ENCODE measurements at places on chromosomes 11 and 22.

- DNase-seq: no peak
Measured at GRCh38 chr11:9385327-9385899, 961 bp downstream of the IPO7 start.

- no peak for DNase-seq
Measured at GRCh38 chr11:95734009-95734572, 55.5 kb downstream of the FAM76B start.

- DNase-seq: no peak
Measured at GRCh38 chr11:44572884-44573283, 7.4 kb downstream of the CD82 start.

DNA sequence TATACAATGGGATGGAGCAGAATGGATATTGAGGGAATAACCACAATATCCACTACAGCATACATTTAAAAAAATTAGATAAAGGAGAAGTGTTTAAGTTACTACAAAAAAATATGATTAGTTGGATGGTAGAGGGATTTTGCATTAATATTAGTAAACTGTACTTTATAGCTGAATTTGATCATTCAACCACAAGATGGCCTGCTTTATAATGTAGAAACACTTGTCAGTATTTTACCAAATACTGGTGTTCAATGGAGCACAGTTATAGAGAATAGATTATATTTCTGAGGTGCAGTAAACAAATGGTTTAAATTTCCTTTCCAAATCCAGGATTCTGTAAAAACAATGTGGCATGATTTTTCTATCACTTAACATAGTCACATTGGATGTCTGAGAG is 818.8 kb upstream of the CHORDC1 start:
- DNase-seq: no peak

- DNase-seq: no peak
Measured at GRCh38 chr11:1471736-1472135, 14.8 kb downstream of the MOB2 start.

GRCh38 chr11:19673924-19674729 is 38.5 kb upstream of the NAV2 start:
- DNase-seq: no peak

- no peak for DNase-seq
Measured at GRCh38 chr22:20552443-20553401, 45.3 kb downstream of the MED15 start.

GRCh38 chr22:42643634-42644421 is 3.4 kb upstream of the ATP5MGL start:
- DNase-seq: no peak

- no peak for DNase-seq
Measured at GRCh38 chr22:25496396-25497064, 67.9 kb upstream of the GRK3 start.

- DNase-seq: no peak
Measured at GRCh38 chr11:127330044-127330443, 329.5 kb upstream of the KIRREL3 start.

GRCh38 chr11:15307619-15308024 is 192.9 kb downstream of the INSC start:
- no peak for DNase-seq

- no peak for DNase-seq
Measured at GRCh38 chr22:39789788-39790187, 103.8 kb downstream of the ENTHD1 start.

GRCh38 chr11:69455969-69456368 is 25.5 kb upstream of the LINC01488 start:
- no peak for DNase-seq

DNA sequence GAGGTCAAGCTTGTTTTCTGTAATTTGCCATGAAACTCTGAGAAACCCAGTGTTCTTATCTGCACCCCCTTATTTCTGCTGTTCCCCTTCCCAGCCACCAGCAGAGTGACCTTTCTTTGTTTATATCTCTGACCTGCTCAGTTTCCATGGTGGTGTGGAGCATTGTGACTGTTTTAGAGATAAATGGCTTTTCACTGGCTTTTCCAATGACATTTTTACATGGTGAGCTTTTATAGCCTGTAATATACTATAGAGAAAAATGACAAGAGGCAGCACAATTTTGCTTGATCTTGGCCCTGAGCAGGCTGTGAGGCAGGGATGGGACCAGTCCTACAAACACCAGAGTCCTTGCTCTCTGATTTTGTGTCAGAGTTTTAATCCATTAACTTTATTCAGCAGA is 233.9 kb downstream of the FAT3 start:
- DNase-seq: no peak

DNA sequence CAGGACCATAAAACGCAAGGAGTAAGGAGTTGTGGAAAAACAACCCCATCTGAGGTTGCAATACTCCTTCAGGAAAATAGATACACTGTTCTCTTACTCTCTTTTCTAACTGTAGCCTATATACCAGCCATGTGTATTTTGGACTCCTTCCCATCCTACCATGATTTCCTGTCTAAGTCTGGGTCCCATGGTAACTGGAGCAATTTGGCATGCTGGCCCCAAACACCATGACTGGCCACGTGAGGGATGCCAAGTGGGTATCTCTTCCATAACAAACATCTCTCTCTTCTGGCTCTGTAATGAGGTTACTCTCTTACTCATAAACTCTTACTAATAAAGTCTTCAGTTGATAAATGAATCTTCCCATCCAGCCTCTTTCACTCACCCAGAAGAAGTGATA is 26.5 kb downstream of the ABTB2 start:
- no peak for DNase-seq

DNA sequence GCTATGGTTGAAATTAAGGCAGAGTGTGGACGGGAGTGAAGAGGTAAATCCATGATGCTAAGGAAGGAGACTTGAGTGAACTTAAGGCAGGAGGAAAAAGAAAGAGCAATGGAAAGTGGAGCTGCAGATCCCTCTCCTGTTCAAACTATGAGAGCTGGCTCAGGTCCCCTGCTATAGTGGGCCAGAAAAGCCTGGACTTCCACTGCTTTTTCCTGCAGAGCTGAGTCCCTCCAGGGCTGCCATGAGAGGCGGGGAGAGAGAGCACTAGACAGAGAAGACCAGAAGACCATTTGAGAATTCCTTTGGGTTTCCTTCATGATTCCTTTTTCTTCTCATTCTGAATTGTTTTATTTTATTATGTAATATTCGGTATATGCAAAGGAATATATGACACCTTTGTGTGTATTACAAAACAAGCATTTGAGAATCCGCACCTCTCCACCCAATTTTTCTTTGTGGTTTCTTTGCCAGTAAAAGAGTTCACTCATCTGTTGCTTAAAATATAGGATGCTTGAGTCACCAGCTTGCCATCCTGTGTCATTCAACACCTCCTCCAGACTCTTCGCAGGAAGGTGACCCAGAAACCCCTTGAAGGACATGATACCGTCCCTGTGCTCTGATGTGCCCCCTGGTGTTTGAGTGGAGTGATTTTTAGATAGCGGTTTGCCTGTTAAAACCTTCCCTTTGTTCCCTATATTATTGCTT is 24.4 kb downstream of the SREBF2 start:
- peak; percentile 89 for DNase-seq

DNA sequence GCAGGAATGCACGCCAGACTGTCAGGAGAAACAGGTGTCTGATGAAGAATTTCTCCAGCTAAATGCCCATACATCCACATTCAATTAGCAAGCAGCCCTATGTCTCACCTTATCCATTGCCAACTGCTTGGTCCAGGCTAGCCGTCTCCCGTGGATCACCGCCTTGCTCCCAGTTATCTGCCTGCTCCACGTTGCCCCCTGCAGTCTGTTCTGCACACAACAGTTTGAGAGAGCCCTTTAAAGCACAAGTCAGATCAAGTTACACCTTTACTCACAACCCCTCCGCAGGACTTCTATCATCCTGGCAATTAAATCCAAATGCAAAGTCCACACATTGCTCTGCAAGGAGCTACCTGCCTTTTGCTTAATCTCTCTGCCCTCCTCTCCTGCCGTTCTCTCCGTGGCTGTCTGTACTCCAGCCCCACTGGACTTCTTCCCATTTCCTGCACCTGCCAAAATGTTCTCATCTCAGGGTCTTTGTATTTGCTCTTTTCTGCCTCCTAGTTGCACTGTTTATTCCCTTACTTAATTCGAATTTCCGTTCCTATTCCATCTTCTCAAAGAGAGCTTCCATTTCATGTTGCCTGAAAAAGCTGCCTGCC is 185.3 kb upstream of the LARGE1 start:
- no peak for DNase-seq

DNA sequence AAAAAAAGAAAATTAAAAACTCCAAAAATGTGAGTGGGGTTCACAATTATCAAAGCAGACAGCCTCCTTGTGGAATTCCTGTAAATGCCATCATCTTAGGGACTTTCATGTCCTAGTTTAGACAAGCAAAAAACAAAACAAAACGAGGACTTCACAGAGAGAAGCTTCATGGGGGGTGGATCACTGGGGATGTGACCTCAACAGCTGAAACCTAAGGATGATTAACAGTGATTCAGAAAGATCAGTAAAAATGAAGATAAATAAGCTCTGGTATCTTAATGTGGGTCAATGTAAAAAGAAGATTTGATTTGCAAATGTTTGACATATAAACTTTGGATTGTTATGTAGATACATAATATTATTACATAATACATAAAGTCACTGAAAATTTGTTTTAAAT is 8.1 kb upstream of the OR10W1 start:
- no peak for DNase-seq

- DNase-seq: no peak
Measured at GRCh38 chr11:60370811-60371298, 7.5 kb upstream of the MS4A7 start.

DNA sequence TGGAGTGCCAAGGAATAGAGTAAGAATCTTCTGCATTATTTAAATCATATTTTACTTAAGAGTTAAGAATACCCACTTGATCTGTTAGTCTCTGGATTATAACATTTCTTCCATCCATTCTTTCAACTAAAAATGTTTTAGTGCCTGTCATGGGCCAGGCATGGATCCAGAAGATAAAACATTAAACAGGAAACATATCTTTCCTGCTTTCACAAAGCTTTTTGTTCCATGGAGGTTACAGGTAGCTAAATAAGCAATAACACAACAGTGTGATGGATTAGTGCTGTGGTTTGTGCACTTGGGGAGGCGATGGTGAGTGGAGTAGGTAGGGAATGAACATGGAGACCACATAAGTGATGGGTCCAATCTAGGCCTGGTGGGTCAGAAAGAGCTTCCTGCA is 258.5 kb downstream of the DDX10 start:
- no peak for DNase-seq

DNA sequence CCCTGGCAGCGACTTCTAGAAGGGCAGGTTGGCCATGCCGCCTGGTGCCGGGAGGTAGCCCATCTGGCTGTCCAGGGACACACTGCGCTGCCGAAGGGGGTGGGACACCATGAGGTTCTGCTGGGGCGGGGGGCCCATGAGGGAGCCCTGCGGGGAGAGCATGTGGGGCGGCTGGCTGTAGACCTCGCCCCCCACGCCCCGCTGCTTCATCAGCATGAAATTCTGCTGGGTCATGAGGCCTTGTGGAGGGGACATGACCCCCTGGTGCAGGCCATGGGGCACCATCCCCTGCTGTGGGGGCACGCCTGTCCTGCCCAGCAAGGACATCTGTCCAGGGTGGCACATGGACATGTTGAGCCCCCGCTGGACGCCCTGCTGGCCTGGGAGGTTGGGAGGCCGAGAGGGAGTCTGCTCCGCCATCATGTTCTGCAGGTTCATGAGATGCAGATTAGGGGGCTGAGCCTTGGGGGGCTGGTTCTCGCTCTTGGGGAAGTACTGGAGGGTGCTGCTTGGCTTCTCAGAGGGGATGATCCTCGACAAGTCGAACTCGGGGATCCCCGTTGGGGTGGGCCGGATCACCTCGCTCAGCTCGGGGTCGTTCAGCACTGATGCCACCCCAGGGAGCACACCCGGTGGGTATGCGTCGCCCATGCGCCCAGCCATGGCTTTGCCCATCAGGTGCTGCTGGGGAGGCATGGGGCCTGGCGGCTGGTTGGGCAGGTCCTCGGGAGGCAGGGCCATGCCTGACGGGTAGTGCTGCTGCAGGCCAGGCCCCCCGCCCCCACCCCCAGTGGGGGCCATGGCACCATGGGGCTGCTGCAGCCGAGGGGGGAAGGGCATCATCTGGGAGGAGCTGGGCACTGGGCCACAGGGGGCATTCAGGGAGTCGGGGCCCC is 15.0 kb downstream of the CXCR5 start:
- DNase-seq: no peak

DNA sequence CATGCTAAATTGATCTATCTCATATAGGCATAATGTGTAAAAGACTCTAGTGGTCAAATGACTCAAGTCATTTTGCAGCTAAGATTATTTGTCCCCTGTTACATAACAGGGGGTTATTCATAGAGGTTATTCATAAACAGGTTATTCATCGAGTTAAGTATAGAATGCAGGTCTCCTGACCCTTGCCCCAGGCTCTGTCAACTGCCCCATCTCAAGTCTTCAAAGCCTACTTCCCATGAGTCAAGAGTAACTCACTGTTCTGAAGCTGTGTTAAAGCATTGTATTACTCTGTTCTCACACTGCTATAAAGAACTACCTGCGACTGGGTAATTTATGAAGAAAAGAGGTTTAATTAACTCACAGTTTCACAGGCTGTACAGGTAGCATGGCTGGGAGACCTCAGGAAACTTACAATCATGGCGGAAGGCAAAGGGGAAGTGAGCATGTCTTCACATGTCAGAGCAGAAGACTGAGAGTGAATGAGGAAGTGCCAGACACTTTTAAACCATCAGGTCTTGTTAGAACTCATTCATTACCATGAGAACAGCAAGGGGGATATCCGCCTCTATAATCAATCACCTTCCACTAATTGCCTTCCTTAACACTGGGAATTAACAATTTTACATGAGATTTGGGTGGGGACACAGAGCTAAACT is 226.2 kb upstream of the BLID start:
- DNase-seq: no peak

DNA sequence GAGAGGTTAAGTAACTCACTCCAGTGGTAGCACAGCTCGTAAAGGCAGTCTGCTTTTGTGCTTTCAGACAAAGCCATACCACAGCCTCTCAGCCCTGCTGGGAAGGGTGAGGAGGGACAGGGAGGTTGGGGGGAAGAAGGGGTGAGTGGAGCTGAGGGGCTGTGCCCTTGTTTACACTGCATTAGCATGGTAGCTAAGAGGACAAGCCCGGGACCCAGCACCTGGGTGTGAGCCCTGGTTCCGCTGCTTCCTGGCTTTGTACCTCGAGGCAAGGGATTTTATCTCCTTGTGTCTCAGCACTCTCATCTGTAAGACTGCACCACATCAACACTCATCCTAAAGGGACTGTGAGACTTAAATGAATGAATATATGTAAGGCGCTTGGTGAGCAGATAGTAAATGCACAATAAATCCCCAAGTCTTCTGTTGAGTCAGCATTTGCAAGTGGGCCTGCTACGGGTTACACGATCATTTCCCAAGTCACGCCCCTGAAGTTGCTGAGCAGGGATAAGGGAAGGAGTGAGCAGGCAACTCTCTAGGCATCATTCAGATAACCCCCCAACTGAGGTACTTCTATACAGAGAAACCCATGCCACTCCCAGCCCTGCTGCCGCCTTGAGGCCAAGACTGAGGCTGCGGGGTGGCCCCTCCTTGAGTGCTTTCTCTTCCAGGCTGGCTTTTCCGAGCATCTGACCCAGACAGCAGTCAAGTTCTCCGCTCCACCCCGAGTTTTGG is 7.5 kb downstream of the RASD2 start:
- DNase-seq: no peak

DNA sequence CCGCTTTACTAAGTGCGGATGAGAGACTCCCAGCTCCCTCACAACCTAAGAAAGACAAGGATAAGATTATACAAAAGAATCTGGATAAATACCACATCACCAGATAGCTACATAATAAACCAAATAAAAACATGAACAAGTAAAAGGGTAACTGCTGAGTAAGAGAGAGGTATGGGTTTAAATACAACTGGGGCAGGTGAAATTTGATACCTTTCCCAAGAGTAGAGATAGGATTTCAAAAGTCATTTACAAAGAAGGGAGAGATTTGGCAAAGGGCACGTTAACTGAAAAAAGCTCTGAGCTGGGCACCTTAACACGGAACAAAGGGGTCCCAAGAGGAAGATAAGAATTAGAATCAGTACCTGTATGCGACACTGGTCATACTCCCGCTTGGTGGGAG is 1.7 kb downstream of the UBXN1 start:
- no peak for DNase-seq

Data from CD4-positive, alpha-beta memory T cell (primary cell).